Activated CD4-positive, alpha-beta T cell treated with anti-CD3 and anti-CD28 coated beads, Interleukin-2, amount 10 ng/mL, durations not matched to agents 7 days and 5 days (primary cell): ENCODE measurements at places on chromosomes 6 and 20. TPM values are rescaled to one million over a fixed set of nuclear protein-coding genes. Genes with fewer than 3 reads are reported as not detected.

BNIP5 gene
- not detected for total RNA-seq

TFAP2D gene
- total RNA-seq, result not detected

TTK gene
- total RNA-seq, result 52.5 TPM

SLC24A3 gene
- total RNA-seq, result not detected

RFX6 gene
- total RNA-seq, result not detected

FRK gene
- total RNA-seq, result 0.02 TPM

PROKR2 gene
- not detected for total RNA-seq

IDH3B gene
- 103 TPM for total RNA-seq
